ENCODE measurements at places on chromosomes 3 and 15.

GRCh38 chr3:122405015-122405414, 10.8 kb downstream of the WDR5B start:
- no peak for DNase-seq

GRCh38 chr3:43022121-43022520, 43.0 kb downstream of the GASK1A start:
- DNase-seq = no peak

GRCh38 chr3:17329927-17330326, 412.5 kb downstream of the TBC1D5 start:
- DNase-seq = peak; percentile 66

DNA sequence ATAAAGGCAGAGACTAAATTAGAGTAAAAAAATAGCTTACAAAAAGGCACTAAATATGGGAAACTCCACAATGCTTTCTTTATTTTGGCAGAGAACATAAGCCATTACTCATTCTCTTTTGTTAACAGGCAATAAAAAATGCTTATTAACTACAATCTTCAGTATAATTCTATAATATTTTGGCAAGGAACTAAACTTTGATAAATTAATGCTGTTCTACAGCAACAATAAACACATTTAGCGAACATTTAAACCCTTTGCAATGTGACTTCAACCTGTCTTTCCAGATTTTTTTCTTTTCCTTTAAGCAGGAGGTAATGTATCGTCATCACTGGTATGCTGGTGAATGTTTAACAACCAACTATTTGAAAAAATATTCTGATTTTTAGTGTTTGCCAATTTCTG, 42.2 kb upstream of the POU1F1 start:
- no peak for DNase-seq

DNA sequence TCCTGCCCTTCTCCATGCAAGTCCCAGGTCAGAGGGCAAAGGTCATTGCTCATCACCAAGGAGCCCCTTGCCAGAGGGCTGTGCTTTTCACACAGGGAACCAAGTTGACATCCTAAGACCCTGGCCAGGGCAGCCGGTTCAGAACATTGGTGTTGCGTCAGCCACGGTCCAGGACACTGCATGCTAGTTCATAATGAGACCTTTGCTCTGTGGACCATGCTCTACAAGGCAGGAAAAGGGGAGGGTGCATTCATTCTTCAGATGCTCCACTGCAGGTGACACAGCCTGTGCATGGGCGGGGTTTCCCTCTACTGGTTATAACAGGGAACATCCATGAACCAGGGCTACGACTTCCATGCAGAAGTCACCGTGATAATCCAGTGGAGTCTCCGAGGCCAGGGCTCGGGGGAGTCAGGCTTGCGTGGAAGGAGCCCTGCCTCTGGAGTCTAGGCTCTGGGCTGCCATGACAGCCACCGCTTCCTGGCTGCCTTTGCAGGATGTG, 81.6 kb downstream of the OCA2 start:
- DNase-seq = no peak

- DNase-seq = no peak
These were observed 666 bp upstream of the SEMA3F start for GRCh38 chr3:50154476-50154839.

GRCh38 chr3:158026236-158026635, 80.0 kb downstream of the SHOX2 start:
- DNase-seq = no peak

DNA sequence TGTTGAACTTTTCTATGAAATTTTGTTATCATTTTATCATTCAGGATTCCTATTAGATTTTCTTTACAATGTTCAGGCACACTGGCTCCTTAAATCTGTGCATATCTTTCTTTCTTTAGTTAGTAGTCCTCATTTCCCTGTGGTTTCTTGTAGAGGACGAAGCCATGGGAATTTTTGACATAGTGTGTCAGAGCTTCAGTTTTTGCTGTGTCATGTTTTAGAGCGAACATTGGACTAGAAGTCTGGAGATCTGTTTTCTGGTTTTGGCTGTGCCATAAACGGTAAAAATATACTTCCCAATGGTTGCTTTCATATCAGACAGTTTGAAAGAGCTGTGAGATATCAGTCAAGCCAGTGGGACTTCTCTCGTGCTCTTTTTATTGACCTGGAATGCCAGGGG, 105.2 kb downstream of the CHCHD4 start:
- no peak for DNase-seq

DNA sequence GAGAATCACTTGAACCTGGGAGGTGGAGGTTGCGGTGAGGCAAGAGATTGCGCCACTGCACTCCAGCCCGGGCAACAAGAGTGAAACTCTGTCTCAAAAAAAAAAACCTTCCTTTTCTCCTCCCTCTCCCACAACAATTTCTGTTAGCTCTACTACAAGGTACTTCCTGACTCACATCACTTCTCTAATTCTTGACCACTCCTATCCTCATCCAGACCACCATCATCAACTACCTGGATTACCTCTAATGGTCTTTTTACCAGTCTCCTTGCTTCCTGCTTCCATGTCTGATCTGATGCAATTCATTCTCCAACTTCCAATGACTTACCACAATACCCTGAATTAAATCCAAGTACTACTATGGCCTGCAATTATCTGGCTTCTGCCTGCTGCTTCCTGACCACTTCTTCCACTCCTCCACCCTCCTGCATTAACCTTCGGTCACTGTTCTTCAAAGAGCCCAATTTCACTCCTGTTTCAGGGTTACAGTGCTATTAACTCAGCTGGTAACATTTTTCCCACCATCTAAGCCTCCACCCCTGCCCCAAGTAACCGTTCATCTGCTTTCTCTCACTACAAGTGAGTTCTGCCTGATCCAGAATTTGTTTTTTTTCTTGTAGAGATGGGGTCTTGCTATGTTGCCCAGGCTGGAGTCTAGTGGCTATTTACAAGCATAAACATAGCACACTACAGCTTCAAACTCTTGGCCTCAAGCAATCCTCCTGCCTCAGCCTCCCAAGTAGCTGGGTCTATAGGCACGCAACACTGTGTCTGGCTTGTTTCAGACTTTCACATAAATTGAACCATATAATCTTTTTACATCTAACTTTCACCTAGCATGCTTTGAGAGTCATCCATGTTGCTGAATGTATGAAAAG, 27.8 kb downstream of the DCAF1 start:
- DNase-seq = peak; percentile 63

- DNase-seq = no peak
These were observed 35.5 kb downstream of the NR2F2 start for GRCh38 chr15:96365781-96366525.
